ENCODE measurements at places on chromosomes 1 and 21.

DNA sequence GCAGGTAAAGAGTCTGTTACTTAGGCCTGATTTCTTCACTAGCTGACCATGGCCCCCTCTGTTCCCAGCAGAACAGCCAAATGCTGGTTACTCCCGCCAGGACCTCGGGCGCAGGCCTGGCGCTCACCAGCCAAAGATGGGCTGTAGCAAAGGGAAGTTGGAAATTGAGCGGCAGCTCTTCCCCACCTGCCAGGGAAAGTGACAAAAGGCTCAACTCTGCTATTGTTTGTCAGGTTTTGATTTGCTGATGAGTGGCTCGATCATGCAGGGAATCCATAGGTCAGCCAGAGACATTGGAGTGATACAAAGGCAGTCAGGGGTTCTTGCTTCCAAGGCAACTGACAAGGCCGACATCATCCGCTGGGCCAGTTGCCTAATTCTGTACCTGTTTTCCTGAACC lies 120.1 kb downstream of the ASTN1 start:
- no peak for DNase-seq

- DNase-seq = no peak
Measured at GRCh38 chr1:100482167-100482566, 55.8 kb upstream of the GPR88 start.

DNA sequence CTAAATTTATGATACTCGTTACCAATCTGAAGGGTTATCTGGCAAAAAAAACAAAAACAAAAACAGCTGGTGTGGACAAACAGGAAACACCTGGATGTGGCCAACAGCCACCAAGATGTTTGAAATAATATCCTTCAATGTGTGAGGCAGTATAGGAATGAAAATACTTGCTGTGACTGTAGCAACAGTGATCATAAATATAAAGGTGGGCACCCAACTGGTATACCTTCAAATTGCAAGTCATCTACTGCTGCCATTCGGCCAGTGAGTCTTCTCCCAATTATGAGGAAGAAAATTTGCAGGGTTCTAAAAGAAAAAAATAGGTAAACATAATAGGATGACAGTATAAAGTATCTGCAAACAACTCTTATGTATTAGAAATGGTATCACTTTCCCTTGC lies 916 bp downstream of the YIPF1 start:
- DNase-seq = no peak

GRCh38 chr1:174534789-174535188 lies 87.0 kb downstream of the GPR52 start:
- no peak for DNase-seq
